ENCODE measurements at places on chromosomes 2 and 18.

GRCh38 chr2:236568068-236568921 lies 1.3 kb upstream of the ACKR3 start:
- no peak for DNase-seq

DNA sequence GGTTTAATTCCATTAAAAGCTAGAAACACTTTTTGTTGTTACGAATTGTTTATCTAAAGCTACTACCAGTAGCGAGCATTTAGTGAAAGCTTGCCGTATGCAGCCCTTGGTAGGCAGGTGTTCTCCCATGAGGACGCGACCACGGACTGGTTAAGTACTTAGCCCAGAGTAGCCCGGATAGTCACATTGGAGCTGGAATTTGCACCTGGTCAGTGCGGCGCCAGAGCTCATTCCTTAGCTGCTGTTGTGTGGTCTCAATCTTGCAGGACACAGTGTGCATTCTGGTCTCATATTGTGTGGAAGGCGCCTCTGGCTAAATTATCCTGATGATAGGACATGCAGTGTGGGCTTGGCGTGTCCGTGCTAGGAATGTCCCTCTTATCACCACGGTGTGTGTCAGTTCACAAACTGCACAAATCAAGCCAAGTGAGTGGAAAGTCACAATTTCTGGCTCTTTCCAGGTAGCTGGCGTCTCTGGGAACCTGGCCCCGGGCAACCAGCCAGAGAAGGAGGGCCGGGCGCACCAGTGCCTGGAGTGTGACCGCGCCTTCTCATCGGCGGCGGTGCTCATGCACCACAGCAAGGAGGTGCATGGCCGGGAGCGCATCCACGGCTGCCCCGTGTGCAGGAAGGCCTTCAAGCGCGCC lies 133.3 kb downstream of the ZNF236 start:
- no peak for DNase-seq

DNA sequence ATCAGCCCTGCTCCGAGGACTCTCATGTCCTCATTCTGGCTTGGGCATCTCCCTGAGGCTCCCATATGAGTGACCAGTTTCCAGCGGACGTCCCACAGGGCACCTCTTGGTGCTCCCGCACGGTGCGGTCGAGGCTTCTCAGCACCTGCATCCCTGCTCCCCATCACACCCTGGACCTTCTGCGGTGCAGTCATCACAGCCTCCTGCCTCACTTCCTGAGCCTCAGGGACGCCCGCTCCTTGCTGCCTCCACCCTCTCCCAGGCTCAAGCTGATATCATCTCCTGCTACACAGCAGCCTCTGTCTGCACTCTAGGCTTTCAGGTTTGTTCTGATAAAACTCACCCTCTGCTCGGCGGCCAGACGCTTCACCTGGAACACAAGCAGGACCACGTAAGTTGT lies 185.0 kb downstream of the TMEM18 start:
- no peak for DNase-seq

- no peak for DNase-seq
Measured at GRCh38 chr18:25313268-25313667, 38.7 kb downstream of the ZNF521 start.

DNA sequence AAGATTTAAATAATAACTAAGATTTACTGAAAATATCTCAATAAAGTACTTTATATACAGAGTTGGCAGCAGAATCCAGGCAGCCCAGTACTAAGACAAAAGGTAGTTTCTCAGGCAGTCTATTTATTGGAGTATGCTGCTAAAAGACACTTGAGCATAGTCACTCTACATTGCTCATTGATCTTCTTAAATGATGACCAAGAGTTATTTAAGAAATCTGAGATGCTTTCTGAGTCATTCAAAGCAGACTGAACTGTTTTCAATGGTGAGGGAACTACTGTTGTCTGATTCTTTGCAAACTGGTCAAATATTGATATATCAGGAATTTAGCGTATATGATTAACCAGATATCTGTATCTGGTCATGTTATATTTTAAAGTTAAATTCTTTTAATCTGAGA lies 133.6 kb downstream of the PHLPP1 start:
- DNase-seq: no peak

DNA sequence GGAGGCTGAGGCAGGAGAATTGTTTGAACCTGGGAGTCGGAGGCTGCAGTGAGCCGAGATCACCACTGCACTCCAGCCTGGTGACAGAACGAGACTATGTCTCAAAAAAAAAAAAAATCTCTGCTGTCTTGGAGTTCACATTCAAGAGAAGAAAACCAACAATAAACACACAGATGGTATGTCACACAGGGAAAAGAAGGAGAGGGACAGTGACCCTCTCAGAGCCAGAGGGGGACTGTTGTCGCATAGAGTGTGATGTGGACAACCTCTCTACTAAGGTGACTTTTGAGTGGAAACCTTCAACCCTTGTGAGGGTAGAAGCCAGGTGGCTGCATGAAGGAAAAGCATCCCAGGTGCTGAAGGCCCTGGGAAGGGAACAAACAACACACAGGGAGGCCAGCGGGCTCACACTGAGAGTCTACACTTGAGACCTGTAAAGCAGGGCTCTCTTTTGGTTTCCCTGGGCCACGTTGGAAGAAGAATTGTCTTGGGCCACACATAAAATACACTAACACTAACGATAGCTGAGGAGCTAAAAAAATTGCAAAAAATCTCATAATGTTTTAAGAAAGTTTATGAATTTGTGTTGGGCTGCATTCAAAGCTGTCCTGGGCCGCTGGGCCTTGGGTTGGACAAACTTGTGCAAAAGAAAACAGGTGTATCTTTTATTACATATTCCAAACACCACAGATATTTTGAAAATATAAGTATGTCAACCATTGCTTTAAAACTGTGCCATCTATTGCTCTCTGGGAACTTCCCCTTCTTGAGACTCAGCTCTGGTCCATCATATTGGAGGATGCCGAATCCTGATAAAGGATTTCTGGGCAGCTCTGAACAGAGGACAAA lies 136.0 kb downstream of the DDX1 start:
- no peak for DNase-seq

GRCh38 chr2:150339951-150340350 lies 147.5 kb downstream of the RND3 start:
- no peak for DNase-seq

DNA sequence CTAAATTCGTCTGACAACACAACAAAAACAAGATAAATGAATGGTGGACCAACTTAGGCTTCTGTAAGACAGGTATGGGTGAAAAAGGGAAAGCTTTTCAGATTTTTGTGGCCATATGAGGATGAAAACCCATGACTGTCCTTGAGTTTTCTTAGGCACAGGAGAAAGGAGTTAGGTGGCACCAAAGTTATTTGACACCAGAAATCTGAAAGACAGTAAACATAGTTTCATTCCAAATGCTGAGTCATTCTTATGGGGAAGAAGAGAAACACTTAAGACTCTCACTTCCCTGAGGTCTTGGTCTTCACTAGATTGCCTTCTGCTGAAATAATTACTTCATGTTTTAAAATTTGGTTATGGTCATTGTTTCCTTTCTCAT lies 5.2 kb upstream of the GPD2 start:
- DNase-seq: no peak

DNA sequence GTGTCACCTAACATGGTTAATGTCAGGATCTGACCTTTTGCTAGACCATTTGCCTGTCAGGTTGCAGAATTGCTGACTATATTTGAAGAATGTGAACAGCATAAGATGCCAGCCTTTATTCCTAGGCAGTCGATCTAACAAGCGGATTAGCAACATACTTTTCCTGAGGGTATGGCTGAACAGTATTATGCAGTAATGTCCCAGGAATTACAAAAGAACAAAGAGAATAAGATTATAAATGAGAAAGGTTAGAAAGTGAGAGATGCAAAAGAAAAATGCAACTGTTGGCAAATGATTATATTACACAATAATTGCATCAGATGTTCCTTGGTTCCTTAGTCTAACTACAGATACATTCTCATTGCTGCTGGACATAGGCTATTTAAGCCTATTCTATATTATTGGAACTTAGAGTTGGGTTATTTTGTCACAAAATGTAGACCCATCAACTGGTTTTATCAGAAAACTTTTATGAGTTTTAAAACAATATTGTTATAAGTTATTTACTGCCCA lies 647.1 kb upstream of the CRIM1 start:
- DNase-seq: no peak

DNA sequence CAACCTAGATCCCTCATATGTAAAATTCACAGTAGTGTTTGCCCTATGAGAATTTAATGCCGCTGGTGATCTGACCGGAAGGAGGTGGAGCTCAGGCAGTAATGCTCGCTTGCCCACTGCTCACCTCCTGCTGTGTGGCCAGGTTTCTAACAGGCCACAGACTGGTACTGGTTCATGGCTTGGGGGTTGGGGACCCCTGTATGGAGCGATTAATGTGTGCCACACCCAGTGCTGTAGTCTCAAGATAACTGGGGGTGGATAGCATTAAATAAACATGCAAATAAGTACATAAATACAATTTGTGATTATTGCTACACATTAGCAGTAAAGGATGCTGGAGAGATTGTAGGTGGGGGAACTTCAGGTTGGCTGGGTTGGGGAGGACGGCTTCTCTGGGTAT lies 3.2 kb downstream of the GALNT1 start:
- DNase-seq: no peak

DNA sequence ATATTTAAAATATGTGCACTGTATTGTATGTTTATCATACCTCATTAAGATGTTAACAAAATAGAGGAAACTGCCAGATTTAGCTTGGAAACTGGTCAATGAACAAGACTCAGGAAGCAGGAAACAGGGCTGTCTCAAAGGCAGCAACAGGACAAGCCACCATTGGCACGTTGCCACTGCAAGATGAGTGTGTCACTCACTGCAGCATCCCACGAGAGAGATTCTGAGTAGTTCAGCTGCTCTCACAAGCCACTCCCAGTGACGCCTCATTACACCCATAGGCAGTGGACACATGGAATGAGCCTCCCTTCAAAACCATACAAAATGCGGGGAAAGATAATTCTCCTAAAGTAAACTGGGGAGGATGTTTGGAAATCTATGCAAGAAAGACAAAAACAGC lies 181.9 kb upstream of the DLGAP1 start:
- DNase-seq: no peak

DNA sequence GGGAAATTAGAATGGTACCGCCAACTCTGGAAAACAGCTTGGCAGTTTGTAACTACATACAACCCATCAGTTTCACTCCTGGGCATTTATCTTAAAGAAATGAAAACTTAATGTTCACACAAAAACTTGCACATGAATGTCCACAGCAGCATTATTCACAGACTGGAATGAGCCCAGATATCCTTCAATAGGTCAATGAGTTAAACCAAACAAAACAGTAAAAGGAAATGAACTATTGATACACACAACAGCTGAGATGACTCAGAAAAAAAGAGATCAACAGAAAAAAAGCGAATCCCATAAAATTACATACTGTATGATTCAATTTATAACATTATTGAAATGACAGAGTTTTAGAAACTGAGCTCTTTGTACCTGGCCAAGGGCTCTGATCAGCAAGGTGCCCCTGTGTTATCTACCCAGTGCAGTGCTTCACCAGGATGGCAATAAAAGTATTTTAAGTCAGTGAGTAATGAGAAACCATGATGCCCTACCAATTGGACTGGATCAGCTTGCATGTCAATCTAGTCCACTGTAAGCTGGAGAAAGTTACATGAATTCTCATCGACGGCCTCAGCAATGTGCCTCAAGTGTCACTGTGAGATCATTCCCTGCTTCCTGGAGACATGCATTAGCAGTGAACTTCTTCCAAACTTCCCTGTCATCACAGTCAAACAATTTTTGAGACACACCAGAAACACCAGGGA lies 21.9 kb downstream of the TMEM237 start:
- DNase-seq: no peak

DNA sequence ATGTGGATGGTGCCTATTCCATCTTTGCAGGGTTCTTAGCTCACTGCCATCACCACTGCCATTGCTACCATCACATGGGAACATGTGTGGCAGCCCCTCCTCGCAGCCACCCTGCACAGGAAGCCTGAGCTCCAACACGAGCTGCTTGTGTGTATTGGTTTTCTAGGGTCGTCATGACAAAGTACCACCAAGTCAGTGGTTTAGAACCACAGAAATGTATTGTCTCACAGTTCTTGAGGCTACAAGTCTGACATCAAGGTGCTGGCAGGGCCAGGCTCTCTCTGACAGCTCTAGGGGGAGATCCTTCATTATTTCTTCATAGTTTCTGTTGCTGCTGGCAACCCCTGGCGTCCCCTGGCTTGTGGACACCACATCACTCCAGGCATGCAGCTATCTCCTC lies 10.3 kb upstream of the IL1R2 start:
- DNase-seq: no peak

GRCh38 chr18:12076424-12077140 lies 17.1 kb upstream of the ANKRD62 start:
- DNase-seq: no peak

GRCh38 chr2:240412975-240413812 lies 22.3 kb upstream of the GPC1 start:
- no peak for DNase-seq

DNA sequence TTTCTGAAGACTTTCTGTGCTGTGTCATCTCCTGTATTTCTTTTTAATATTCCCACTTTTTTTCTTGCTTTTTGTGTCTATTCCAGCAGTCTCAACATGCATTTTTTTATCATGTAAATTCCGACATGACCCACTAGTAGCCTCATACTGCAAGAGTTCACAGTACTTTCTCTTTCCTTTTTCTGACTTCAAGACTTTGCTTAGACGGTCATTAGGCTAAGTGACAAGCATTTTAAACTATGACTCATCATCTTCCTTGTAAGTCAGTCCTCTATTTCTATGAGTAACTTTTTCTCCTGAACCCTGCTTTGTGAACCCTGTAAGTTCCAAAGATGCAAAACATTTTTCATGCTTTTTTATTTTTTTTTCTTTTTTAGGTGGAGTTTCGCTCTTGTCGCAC lies 381.2 kb downstream of the TXNL1 start:
- DNase-seq: no peak

DNA sequence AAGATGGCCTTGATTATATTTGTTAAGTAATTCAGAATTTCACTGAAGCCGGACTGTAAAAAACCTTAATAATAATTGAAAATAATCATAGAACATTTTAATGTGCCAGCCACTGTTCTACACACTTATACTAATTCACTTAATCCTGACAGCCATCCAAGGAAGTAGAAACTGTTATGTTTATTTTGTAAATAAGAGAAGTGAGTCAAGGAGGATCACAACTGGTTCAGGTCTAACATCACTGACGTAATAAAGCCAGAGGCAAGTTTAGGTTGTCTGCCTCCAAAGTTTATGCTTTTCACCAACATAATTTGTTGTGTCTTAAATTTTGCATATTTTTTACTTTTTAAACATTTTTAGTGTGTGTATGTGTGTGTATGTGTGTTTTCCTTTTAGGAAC lies 436.1 kb downstream of the LRRTM4 start:
- no peak for DNase-seq

GRCh38 chr2:220148471-220149248 lies 521.2 kb downstream of the SLC4A3 start:
- no peak for DNase-seq

DNA sequence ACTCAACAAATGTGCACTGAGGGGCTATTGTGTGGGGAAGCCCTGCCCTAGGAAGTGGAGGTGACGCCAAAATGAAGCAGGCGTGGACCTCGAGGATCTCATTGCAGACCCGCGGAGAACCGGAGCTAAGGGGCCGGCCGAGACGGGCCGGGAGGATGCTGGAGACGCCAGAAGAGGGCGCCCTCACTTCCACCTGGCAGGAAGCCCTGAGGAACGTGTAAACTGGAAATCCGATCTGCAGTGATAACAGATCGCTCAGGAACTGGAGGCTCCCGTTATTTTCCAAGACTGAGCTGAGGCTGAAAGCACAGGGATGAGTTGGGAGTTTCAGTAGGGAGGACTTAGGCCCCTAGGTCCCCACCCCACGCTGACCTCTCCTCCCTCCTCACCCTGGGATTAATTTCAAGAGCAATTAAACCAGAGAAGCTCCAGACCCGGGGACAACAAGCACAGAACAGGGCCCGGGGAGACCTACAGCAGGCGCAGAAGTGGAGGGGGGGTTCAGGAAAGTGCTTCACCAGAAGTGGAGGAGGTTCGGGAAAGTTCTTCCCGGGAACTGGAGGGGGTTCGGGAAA lies 7.7 kb upstream of the COL6A3 start:
- peak; percentile 65 for DNase-seq

Measured in stimulated activated CD8-positive, alpha-beta memory T cell treated with anti-CD3 and anti-CD28 coated beads, Interleukin-7, amount 100 ng/mL, for 24 hours (primary cell).